CD4-positive, alpha-beta T cell treated with Interleukin-21 for 1 hour (primary cell): ENCODE measurements at places on chromosomes 7 and 10.

DNA sequence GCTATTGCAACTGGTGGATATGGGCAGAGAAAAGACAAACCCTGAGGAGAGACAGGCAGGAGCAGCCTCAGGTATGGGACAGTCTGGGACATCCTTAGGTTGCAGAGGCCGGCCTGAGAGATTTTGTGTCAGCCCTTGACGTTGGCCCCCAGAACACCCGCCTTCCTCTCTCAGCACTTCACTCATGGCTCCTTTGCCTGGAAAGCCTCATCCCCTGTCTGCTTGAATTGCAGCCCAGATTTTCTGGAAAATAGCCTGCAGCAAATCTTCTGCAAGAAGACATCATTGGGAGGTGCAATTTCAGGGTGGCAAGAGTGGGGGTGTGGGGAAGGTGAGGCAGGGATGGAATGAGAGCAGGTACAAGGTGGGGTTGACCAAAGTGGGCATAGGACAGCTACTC, 2.2 kb upstream of the FRMD4A start:
- DNase-seq = no peak

DNA sequence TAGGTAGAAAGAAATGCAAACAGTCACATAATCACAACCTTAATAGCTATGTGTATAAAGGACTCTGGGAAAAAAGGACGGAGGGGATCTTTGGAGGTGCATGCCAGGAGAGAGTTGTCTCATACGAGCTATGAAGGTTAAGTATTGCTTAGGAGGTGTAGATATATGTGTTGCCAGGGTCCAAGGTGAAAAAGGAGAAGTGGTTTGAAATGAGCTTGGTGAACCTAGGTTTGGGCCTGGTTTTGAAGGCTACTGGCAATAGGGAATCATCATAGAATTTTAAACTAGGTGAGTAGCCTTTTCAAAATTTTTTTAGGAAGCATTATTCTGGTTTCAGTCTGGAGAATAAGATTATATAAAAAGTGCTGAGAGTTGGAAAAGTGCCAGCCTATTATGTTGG, 336.8 kb downstream of the AUTS2 start:
- no peak for DNase-seq

GRCh38 chr7:101625031-101625791, 3.9 kb downstream of the MYL10 start:
- DNase-seq = no peak

DNA sequence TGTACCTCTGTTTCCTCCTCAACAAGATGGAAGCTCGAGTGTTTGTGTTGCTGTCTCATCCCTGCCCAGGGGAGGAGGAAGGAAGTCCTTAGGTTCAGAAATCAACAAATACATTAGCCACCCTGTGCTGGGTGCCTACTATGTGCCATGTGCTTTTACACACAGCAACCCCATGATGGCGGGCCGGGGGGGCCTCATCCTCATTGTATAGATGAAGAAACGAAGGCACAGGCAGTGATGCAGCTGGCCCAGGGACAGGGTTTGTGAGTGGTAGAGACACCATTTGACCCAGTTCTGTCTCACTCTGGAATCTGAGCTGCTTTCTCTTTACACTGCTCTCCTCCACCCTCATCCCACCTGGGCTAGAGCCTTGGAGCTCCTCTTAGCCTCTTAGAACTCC, 1.9 kb upstream of the CALHM2 start:
- no peak for DNase-seq

DNA sequence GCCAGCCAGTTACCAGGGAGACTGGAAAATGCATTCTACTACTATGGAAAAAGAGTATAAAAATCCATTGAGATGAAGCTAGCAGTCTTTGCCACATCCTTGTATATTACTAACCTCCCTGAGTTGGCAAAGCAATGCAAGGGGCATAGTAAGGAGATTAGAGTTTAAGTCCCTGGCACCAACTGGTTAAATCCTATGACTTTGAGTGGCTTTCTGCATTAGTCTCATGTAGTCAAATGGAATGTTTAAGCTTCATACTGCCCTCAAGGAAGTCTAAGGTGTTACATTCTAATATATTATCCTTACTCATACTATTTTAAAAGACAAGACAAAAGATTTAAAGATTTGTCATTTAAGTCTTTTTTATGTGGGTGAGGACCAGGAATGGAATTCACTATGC, 110.1 kb downstream of the INHBA start:
- DNase-seq = no peak
